ENCODE measurements at places on chromosomes 1 and 21.

DNA sequence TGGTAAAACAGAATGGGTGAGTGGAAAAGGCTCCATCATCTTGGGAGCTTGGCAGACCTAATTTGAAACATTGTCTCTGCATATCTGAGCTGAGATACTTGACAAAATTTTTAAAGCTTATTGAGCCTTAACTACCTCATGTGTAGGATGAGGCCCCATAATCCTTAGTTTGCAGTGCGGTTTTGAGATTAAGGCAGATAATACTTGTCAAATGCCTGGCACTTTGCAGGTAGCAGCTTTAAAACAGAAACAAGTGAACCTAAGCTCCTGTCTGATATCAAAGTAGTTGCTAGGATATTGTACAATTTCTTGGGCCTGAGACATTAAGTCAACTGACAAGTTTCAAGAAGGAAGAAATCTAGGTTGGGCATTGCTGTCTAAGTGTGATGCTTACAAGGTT is 65.3 kb downstream of the TBX19 start:
- DNase-seq: no peak

DNA sequence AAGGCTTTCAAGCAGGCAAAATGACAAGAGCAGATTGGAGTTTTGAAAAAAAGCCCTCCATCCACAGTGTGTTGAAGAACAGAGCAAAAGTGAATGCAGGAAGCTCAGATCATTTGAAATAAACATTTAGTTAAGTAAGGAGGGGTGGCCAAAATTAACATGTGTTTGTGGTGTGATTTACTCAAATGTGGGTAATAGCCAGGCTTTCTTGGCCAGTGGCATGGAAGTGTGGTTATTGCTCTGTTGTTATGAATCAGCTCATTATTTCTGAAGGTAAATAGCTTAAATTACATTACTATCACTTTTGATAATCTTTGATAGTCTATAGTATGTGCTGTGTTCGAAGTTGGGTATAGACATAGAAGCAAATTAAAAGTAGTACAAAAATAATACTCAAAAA is 485.9 kb downstream of the LMO4 start:
- no peak for DNase-seq

DNA sequence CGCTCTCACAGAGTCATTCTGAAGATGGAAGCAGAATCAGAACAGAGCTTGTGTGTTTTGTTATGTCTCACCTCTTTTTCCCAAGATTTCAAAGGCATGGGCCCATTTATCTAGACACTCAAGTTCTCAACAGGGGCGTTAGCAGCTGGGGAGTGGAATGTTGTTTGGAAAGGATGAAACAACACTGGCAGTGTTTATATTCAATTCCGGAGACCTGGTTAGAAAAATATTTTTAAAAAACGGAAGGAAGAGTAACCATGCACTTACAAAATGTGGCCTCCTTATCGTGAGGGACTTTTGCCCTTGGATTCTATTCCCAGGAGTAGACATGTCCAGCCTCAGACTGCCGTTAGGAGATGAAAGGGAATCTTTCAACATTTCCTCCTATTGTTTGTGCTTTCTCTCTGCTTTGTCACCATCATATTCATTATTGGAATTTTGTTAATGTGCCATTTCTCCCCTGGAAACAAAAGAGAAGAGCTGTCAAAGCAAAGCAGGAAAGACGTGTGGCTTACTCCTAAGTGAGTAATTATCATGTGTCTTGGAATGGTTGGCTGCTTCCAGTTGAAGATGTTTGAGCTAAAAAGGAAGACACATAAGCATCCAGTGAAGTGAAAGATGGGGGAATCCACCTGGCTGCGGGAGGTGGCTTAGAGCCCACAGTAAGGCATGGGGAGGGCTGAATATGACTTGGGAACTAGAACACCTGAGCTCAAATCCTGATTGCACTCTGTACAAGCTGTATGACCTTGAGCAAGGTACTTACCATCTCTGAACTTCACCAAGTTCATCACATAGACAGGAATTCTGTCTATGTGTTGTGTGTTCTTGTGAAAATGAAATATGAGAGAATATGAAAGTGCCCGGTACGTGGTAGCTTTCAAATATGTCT is 71.7 kb upstream of the JUN start:
- DNase-seq: no peak

DNA sequence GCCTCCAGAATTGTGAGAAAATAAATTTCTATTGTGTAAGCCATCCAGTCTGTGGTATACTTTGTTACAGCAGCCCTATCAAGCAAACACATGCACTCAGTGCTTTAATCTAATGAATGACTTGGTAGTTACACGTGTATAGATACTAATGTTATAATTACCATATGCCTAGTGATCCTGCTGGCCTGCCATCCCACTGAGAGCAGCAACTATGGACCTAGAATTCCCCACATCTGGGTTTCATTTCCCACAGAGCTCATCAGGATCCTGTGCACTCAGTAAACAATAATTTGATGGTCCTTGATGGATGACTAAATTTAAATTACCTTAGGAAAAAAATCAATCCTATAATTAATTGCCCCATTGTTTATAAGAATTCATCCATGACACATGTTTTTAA is 86.5 kb upstream of the RGS1 start:
- DNase-seq: no peak

GRCh38 chr1:201982082-201982622 is 296 bp upstream of the RNPEP start:
- peak; percentile 84 for DNase-seq

GRCh38 chr21:43207043-43207315 is 38.2 kb downstream of the CRYAA start:
- DNase-seq: no peak

DNA sequence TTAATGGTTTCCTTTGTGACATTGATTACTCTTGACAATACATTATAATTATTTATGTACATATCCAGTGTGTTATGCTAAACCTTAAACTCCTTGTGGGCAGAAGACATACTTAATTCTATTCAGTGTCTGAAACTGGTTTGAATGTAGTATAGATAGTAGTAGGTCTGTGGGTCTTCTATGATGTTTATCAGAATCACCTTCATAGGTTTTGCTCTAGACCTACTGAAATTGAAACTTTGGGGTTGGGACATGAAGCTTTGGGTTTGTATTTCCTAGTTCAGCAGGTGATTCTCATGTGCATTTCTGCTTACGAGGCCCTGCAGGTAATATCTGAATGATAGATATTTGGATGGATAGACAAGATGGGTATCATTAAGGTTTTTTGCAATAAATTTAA is 48.6 kb downstream of the MIGA1 start:
- no peak for DNase-seq

GRCh38 chr1:38475624-38476005 is 384.0 kb downstream of the RRAGC start:
- no peak for DNase-seq

DNA sequence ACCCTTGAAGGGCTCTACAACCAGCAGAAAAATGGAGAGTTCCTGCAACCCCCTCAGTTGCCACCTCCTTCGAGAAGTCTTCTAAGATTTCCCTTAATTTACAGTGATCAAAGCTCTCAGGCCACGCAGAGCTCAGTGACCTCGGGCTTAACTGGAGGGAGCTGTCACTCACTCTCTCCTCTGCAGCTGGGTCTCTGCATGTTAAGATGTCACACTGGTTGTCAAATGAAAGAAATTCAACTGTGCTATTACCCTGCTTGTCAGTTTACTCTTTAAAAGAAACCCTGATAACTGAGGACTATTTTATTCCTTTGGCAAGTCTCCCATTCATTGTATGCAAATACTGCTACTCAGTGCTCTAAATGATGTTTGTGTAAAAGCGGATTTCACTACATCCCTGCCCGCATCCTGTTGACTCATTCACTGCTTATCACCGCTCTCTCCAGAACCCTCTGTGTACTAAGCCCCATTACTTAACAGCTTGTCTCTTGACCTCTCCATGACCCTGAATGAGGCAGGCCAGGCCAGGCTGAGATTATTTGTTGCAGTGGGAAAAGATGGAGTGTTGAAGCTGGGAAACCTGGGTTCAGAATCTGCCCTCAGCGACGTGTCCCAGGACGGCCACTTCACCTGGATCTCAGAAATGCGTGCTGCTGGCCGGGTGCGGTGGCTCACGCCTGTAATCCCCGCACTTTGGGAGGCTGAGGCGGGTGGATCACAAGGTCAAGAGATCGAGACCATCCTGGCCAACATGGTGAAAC is 13.7 kb downstream of the DHRS3 start:
- DNase-seq: peak; percentile 91

DNA sequence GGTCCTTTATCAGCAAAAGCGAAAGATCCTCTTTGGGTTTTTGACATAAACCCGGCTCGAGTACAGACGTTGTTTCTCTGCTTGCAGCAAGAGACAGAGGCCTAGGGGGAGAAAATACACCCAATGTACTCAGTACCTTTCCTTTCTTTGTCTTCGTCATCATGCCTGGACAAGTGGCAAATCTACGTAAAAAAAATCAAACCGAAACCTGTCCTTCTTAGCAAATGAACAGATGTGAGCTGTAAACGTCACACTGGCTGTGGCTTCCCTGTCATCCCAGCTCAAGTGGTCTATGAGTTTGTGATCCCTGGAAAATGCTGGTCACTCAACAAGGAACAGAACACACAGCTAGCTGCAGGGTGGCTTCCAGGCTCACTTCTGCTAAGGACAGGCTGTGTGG is 39.9 kb downstream of the STPG1 start:
- no peak for DNase-seq

GRCh38 chr1:148318123-148318903 is 164.8 kb downstream of the PPIAL4G start:
- DNase-seq: peak; percentile 82

DNA sequence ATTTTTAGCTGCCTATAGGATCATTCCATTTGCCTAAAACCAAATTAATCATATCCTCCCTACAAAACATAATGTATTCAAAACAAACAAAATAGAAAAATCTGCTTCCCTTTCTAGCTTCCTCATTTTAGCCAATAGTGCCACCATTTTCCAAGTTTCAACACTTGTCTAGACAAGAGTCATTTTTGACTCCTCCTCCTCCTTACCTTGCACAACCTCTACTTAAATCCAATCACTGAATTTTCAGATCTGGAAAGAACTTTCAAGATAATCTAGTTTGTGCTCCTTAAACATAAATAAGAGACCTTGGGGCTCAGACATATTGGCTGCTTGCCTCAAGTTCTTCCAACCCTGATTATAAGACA is 7.4 kb downstream of the STX6 start:
- DNase-seq: peak; percentile 97

- no peak for DNase-seq
Observed at GRCh38 chr1:118223426-118223825, 38.4 kb upstream of the SPAG17 start.

GRCh38 chr1:153816283-153816889 is 41.2 kb downstream of the SLC27A3 start:
- DNase-seq: no peak

DNA sequence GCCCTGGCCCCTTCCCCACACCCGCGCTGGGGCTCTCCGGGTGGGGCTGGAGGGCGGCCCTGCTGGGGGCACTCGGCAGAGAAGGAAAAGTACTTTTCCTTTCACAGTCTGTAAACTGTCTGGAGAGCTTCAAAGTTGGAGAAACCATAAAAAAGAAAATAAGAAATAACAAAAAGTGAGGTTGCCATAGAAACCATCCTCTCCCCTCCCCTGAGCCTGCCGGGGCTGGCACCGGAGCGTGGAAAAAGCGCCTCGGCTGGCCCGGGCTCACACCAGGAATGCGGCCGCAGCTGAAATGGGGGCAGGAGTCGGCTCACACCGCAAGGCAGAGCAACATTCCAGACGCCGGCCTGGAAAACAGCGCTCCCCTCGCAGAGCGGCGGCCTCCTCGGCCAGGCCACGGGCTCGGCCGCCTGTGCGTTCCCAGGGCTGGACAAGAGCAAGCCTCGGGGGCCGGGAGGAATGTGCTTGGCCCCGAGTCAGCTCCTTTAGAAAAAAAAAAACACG is 69.2 kb downstream of the MORN1 start:
- DNase-seq: no peak

GRCh38 chr1:207742850-207743555 is 8.9 kb upstream of the CD46 start:
- peak; percentile 47 for DNase-seq

GRCh38 chr1:27528818-27529703 is 39.1 kb upstream of the WASF2 start:
- no peak for DNase-seq

DNA sequence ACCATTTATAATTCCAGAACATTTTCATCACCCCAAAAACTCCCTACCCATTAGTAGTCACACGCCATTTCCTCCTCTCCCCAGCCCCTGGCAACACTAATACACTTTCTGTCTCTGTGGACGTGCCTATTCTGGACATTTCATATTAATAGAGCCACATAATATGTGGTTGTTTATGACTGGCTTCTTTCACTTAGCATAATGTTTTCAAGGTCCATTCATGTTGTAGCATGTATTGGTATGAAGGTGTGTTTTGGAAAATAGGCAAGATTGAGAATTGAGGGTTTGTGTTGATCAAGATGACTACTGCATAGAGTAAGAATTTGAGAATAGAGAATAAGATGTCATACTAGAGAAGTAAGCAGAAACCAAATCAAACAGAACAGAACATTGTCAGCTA is 67.5 kb downstream of the ZFYVE9 start:
- DNase-seq: no peak

- no peak for DNase-seq
Observed at GRCh38 chr1:12453400-12454343, 164.3 kb downstream of the DHRS3 start.

- DNase-seq: no peak
Observed at GRCh38 chr1:223341121-223341520, 22.9 kb downstream of the SUSD4 start.

- no peak for DNase-seq
Observed at GRCh38 chr1:237119091-237119490, 77.1 kb downstream of the RYR2 start.

DNA sequence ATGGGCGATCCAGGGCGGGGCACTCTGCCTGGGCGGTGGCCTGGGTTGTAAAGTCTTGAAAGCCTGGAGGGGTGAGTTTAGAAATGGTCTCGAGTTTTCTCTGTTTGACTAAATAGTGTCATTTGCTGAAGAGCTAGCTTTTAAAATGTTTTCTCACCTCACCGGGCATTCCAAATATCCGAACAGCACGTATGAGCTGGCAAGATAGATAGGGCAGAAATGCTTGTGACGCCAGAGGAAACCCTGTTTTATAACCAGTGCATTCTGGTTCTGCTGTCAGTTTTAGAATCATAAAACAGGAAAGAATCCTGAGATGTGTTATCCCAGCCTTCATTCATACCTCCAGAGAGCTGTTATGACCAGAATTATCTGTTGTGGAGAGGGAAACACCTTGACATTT is 725 bp downstream of the RTCA start:
- no peak for DNase-seq

DNA sequence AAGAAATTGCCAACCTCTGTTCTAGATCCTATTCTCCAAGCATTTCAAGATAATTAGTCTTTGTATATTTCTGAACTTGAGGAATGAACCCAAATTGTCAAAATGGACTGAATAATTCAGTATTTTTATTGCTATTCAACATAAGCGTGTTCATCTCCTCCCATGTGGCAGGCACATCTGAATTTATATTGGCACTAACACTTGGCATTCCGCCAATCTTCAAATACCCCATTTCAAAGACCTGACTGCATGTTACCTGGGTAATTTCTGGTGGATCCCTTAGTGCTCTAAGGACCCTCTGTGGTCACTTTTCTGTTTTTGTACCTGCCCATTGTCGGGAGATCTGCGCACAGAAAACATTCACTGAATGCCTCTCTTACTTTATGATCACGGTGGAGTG is 66.6 kb downstream of the BACE2 start:
- no peak for DNase-seq

Data from inflammatory macrophage (primary cell).